ENCODE measurements at places on chromosomes 5 and 9.
A peak's percentile ranks its signal among the peaks of the same experiment; 100 is the strongest.

GRCh38 chr5:82912462-82912861, 164.7 kb downstream of the TMEM167A start:
- no peak for DNase-seq

DNA sequence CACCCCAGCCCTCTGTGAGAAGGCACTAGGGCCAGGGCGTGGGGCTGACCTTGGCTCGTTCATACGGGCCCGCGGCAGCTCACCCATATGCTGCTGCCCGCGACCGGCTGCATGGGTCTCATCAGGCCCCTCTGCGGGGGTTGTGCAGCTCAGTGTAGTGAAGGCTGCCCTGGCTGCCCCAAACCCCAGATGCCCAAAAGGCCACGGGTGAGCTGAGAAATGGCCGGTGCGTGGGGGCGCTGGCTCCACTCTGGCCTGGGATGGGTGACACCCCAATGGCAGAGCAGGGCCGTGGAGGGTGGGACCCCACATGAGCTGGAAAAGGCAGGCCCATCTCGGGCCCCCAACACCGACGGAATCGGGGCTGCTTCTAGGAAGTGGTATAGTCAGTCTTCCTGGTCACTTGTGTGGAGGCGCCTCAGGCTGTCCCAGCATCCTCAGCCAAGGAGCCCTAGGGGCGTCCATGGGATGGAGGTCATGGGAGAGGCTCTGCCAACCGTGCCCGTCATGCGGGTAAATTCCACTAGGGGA, 19.4 kb upstream of the LRRC14B start:
- DNase-seq: no peak

DNA sequence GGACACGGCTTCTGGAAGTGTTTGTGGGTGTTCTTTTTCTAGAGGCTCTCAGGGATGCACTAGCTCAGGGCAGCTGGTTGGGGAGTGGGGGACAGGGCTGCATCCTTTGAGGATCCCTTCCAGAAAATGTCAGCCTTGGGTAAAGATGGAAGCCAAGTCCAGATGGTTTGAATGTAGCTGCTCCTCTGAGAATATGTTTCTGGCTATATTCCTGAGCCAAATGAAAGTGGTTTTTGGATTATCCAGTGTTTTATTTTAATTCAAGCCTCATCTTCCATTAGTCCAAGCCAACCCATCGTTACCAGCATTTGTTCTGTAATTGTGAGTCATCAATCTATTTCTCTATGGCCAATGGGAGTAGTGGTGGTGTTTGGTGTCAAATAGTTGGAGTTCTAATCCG, 70.4 kb downstream of the SPRY4 start:
- no peak for DNase-seq

GRCh38 chr5:107496466-107496865, 174.3 kb downstream of the EFNA5 start:
- no peak for DNase-seq

- no peak for DNase-seq
Measured at GRCh38 chr9:109107402-109108240, 12.1 kb downstream of the TMEM245 start.

DNA sequence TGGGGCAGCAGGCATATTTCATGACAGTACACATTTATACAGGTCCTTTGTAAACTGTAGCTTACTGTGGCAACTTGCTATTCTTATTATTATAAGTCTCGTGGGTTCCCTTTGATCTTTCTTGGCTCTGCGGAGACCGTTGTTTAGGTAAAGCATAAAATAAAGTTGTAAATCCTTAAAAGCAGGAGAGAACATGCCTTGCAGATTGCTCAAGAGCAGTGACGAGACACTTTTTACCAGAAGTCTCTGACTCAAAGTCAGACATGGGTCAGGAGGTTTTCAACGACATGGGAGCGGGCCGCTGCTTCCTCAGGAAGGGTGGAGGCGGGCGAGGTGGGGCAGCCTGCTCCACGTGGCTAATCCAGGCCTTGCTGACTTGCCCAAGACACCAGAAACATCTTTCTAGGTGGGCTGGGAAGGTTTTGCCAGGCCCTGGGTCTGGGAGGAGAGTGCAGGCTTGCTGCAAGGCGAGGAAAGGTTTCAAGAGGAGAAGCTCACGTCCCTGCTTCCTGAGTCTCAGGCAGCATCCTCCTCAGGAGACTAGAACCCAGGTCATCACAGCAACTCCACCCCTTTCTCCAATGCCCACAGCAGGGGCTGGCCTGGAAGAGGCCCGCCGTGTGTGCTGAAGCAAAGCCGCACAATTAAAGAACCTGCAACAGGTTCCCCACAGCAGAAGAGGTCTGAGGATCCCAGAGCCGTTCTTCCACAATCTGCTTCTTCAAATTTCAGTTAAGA, 6.5 kb downstream of the TBC1D2 start:
- DNase-seq: no peak

- DNase-seq: no peak
Measured at GRCh38 chr5:115440782-115441451, 103.7 kb downstream of the FEM1C start.

DNA sequence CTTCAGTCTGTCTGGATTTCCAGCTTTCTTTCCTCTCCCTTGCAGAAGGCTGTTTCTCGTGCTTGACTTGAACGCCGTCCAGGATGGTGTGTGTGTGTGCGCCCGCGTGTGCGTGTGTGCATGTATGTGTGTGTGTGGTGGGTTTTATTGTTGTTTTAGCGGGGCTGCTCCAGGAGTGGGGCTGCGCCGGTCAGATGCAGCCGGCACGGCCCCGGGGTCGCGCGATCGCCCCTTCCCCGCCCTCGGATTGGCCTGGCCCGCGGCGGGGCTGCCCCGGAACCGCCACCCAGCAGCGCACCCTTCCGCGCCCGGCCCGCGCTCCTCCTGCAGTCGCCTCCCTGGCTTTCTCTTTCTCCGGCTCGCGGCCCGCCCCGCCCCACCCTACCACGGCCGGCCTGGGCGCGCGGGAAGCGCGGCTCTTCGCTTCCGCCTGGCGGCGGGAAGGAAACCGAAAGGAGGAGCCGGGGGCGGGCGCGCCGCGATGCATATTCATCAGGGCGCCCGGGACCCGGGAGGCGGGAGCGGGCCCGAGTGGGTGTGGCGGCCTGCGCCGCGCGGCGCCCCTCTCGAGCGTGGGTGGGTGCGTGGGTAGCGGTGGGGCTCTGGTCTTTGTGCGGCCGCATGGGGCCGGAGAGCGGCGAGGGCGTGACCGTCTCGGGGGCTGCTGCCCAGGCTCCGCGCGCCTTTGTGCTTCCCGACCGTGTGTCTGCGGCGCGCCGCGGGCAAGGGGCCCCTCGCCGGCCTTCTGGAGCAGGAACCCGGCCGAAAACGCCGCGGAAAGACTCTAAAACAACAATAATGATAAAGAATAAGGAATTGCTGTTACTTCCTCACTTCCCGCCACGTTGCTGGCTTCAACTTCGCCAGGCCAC, 8.5 kb upstream of the NFIB start:
- peak; percentile 50 for DNase-seq

GRCh38 chr5:14744296-14745187, 80.0 kb downstream of the OTULIN start:
- no peak for DNase-seq

DNA sequence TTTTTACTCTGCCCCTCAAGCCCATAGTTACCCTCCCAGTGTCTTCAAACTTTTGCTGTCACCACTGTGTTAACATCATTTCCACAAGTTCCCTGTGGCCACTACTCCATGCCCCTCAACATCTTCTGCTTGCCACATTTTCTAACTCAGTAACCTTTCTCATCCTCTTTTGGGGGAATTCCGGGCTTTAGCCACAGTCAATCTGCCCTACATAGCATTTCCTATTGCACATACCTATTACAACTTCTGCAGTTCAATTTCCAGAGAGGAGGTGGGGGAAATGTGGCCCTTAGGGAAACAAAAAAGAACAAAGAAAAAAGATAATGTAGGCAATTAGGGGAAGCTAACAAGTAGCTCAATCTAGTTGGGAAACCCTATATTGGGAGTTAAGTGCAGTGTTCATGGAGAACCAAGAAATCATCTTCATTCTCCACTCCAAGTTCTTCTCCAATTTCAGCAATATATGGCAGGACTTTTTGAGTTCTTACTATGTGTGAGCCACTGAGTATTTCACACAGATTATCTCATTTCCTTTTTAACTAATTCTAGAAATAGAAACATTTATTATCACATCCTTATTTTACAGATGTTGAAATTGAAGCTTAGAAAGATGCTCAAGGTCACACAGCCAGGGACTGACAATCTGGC, 40.2 kb upstream of the LPAR1 start:
- no peak for DNase-seq

DNA sequence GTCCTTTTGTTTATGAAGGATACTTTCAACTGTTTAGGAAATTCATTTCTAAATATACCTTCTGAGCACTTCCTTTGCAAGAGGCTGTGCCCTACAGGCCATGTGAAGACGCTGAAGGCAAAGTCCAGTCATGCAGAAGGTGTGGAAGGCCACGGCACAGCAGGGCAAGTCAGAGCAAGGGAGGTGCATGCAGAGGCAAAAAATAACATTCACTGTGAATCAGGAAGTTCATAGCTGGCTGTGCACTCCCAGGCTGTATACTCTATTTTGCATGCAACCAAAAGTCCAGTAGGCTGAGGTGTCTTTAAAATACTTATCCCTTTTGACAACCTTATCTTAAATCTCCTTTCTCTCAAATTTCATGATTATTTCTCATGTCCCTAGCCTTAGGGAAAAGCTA, 50.3 kb downstream of the GNAQ start:
- no peak for DNase-seq

DNA sequence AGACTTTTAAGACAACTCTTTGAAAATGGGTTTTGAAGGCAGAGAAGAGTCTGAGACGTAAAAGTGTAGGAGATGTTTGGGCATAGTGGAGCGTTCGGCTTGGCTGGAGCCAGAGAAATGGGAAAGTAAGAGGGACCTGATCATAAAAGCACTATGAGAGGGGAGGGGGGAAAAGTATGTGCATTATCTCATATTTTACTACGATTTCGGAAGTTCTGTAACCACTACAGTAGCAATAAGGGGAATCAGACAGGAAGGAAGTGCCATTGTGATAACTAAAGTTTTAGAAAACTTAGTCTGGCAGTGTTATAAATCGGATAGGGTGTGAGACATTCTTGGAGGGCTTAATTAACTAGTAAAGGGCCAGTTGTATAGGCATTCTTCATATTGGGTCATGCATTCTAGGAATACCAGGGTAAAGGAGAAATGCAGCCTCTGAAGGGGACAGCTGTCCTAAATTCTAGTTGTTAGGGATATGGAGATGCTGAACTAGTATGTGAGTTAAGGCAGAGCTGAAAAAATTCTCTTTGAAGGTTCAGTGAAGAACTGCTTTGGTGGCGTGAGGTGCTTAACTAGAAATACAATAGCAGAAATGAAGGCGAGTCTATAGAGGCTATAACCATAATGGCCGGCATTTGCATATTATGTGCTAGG, 83.8 kb upstream of the FREM1 start:
- DNase-seq: no peak
